ENCODE measurements at places on chromosomes 1 and 21.

DNA sequence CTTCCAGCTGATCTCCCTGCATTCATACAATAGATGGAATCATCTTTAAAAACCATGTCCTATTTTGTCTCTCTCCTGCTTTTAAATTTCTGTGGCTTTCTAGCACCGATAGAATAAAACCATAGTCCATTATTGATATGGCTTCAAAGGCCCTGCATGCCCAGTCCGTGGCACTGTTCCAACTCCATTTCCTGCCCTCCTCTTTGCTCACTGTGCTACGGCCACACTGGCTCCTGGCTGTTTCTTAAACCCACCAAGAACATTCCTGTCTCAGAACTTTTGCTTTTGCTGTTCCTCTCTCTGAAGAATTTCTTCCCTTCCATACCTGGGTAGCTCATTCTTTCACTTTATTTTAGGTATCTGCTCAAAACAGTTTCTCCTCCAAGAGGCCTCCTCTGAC is 7.2 kb downstream of the SLAMF1 start:
- no peak for DNase-seq

DNA sequence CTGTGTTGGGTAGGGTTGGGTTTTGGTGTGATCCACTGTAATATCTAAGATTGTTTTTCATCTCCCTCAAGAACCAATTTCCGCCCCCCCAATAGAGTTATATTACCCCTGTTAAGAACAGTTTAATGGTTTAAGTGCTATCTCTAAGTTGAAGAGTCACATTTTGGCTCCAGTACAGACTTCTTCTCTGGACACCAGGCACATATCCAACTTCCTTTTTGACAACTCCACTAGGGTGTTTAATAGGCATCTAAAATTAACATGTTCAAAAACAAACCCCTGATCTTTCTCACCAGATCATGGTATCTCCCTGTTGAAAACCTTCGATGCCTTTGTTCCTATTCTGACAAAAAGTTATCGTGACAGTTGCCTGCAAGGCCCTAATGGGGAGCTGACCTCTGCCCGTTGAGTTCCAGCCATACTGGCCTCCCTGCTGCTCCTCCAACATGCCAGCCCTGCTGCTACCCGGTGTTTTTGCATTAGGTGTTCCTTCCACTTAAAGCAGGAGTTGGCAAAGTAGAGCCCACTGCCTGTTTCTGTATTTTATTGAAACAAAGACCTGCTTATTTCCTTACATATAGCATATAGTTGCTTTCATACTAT is 18.6 kb downstream of the USP24 start:
- DNase-seq: no peak

DNA sequence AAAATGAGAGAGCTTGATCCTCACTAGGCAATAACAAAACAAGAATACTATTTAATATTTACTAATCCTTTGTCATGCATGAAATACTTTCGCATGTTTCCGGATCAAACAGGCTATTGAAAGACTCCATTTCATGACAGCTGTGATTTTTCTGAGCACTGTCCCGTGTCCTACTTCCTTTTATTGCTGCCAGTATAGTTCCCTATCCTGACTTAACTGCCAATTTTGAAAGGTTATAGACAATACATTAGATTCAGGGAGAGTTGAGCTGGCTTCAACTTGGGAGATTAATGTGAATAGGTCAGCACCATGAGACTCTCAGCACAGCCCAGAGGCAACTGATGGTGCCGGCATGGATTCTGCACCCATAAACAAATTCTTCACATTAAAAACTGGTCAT is 225.8 kb downstream of the VAV3 start:
- no peak for DNase-seq

DNA sequence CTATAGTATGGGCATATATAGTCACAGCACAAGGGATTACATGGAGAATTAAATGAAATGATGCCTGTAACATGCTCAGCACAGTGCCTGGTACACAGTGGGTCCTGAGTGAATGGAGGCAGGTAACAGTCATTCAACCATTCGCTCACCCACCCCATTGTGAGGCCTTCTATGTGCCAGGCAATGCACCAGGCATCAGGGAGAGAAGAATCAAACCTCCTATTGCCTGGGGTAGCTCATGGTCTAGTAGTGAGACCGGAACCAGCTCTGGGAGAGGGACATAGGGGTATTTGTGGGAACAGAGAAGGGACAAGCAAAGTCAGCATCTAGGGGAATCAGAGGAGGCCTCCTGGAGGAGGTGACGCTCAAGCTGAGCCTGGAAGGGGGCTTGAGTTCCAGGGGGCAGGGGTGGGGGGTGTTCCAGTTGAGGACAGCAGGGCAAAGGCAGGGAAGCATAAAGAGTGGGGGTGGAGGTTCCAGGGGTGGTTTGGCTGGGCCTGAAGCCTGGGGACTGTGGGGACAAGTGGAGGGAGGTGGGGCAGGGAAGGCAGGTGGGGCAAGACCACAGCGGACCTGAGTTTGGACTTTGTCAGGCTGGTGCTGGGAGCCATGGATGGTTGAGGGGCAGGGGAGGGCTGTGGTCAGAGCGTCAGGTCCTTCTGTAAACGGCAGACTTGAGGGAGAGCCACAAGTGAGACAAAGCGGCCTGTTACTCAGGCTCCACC is 591.6 kb downstream of the PTPRU start:
- no peak for DNase-seq

DNA sequence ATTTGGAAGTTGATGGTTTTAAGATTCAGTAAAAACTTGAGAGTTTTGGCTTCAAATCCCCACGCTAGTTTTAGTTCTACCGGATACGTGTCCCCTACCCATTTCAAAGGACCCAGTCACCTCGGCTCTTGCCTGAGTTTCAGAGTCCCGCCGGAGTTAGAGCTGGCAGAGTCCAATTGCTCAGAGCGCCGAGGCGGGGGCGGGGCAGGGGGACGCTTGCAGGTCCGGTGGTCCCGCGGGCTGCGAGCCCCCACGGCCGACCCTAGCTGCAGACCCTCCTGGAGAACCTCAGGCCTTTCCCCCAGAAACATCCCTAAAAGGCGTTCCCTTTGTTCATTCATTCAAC is 765 bp upstream of the VPS45 start:
- DNase-seq: no peak

- no peak for DNase-seq
Observed at GRCh38 chr1:53142226-53142853, at the start of gene SLC1A7. Gene SLC1A7, minus strand, starts transcription at chr1:53142638. Its CDS starts 189 bp downstream, at chr1:53142449.

GRCh38 chr21:35088319-35088771 is 39.2 kb upstream of the RUNX1 start:
- no peak for DNase-seq

GRCh38 chr1:109213345-109213823 is 334 bp upstream of the SARS1 start:
- DNase-seq: no peak

DNA sequence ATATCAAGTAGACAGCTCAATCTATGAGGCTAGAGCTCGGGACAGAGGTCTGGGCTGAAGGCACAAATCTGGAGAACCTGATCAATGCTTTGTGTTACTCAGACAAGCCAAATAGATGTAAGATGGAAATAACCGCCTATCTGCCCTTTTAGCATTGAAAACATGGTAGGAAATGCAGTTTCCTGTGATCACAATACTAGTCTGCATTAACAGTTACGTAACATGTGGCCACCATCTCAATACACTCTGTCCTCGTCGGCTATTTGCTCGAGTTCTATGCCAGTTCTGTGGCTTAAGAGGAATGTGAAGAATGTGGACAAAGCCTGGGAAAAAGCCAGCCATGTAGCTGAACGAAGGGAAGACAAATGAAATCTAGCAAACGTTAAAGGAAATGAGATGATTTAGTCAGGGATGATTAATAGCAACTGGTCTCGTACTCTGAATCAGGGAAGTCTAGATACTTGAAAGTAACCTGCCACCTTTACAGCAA is 73.3 kb downstream of the HSF2BP start:
- peak; percentile 98 for DNase-seq

- no peak for DNase-seq
Observed at GRCh38 chr21:41845310-41846032, 33.7 kb downstream of the PRDM15 start.

DNA sequence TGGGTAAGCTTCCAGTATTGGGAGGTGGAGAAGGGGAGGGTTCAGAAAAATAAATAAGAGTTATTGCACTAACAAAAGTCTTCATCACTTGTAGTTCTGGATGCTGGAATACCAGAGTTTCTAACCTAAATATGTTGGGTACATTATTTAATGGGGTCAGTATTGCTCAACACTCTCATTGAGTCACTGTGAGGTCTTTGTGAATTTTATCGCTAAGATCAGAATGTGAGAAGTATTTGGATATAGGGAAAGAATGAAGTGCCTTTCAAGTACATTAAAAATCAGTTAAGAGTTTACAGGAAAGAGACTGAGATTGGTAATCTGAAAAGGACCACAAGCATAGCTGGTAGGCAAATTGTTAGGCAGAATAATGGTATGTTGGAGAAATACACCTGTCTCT is 8.8 kb downstream of the SNRPE start:
- no peak for DNase-seq

DNA sequence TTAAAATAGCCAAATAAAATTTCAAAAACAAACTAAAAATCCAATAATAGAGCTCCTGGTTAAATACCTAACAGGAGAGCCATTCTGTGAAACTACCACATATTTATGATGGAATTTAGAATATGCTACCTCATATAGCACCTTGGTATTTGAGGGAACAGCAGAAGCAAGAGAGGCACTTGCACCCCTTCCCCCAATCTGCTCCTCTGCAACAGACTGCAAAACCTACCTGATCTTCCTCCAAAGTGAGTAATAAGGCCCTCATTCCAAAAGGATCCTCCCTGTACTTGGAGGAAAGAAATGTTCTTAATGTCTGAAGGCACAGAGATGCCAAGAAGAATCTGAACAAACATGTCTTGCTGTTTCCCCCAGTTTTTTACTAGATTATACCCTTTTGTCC is 28.1 kb upstream of the RNPC3 start:
- DNase-seq: no peak

- no peak for DNase-seq
Observed at GRCh38 chr1:14878124-14878523, 275.4 kb upstream of the TMEM51 start.

DNA sequence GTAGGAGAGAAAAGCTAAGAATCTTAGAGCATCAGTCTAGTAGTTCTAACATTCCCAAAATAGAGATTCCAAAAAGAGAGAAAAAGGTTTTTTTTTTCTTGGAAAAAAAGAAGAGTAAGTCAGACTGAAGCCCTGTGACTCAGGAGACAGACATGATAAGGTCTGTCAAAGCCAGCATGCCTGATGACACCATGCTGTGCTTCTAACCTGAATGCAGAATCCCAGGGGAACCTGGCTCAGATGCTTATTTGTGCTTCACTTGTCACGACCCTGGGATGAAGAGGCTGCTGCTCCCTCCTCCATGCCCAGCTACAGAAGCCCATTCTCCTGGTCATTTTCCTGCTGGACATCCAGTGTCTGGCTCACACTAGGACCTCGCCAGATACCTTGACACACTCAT is 44.3 kb downstream of the ERICH3 start:
- DNase-seq: peak; percentile 2

GRCh38 chr1:156579472-156579871 is at the start of gene TTC24:
Gene TTC24, plus strand, starts transcription at chr1:156579723. Its CDS starts 1,642 bp downstream, at chr1:156581365.
- DNase-seq: no peak

- no peak for DNase-seq
Observed at GRCh38 chr1:233005156-233005555, 54.7 kb downstream of the NTPCR start.

DNA sequence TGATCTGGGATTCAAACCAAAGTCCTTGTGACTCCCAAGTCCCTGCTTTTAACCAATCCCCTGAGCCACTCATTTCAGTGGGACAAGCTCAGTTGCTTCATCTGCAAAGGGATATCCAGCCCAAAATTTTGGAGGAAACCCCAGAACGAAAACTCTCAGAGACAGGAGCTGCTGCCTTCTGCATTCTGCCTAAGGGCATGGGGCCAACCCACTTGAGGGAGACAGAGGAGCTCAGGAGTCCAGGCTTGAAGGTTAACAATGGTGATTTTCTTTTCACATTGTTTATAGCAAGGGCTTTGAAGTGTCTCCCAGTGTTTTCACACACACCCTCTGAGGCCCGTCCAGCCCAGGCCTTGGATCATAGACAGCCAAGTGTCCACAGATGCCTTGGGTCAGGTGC is 148.1 kb upstream of the CTTNBP2NL start:
- no peak for DNase-seq

DNA sequence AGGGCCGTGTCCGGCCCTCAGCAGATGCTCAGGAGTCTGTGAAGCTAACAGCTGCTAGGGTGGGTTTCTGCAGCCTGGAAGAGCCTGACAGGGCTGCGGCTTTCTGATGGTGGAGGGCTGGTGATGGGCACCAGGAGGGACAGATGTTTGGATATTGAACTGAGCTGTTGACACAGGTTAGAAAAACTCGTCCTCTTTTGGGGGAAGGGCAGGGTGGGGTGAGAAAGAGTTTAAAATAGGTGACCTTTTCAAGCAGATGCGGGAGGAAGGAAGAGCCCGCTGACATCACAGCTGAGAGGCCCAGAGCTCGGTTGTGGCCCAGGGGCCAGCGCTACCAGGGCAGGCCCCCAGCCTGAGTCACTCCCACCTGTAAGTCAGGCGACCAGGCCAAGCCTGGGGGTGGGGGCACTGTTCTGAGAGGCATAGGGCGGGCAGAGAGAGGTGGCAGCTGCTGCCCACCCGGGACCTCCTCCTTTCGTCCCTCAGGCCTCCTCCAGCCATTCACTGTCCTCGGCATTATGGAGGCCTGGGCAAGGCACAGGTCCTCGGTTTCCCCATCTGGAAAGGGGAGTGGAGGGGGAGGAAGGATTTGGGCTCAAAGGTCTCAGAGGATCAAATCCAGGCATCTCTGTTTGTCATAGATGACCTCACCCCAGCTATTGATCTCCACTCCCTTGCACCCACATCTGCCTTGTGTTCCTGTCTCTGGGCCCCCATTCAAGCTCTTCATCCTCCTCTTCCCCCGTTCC is 32.3 kb upstream of the ID3 start:
- DNase-seq: no peak

DNA sequence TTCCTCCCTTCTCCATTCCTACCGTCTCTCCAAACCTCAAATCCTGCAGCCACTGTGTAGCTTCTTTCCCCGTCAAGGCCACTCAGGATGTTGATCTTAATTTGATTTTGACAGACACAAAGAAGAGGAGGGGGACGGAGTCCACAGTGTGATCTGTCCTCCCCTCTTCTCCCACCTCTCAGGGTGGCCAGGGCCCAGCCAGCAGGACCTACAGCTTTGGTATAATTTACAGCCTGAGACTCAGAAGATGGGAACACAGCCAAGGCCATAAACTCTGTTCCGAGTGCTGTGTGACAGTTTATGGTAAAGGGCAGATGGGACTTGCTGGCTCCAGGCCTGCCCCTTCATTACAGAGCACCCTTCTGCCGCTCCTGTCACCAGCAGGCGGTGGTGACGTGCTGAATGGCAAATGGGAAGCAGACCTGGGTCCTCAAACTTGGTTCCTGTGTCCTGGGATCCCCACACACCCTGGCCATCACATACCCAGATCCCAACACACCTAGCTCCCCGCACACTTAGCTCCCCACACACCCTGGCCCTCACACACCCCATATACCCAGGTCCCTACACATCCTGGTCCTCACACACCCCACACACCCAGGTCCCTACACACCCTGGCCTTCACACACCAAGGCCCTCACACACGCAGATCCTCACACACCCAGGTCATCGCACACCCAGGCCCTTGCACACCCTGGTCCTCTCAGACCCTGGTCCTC is 71.6 kb downstream of the CD2 start:
- DNase-seq: no peak

- DNase-seq: no peak
Observed at GRCh38 chr1:244289991-244290785, 161.5 kb downstream of the ADSS2 start.

- DNase-seq: peak; percentile 69
Observed at GRCh38 chr1:26471498-26472319, 531 bp upstream of the HMGN2 start.

- peak; percentile 23 for DNase-seq
Observed at GRCh38 chr1:5915587-5916571, 76.3 kb downstream of the NPHP4 start.
